ENCODE measurements at places on chromosomes 3 and 15.

DNA sequence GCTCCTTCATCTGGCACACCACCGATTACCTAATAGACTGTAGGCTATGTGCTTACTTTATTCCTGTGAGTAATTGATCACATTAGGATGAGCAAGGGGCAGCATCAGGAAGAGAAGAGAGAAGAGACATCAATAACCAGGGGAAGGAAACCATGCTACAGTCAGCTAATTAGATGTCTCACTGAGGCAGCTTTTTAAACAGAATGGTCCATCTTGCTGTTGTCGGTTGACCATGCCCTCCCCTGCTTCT, 278.4 kb downstream of the RPLP1 start:
- no peak for DNase-seq

- DNase-seq: no peak
Observed at GRCh38 chr3:176799675-176800074, 397.6 kb downstream of the TBL1XR1 start.

- DNase-seq: no peak
Observed at GRCh38 chr3:190224863-190225692, 97.2 kb downstream of the CLDN1 start.

GRCh38 chr3:98778383-98778782, 15.2 kb downstream of the ST3GAL6 start:
- DNase-seq: no peak

- no peak for DNase-seq
Observed at GRCh38 chr3:151228666-151229040, 25.6 kb upstream of the GPR171 start.

DNA sequence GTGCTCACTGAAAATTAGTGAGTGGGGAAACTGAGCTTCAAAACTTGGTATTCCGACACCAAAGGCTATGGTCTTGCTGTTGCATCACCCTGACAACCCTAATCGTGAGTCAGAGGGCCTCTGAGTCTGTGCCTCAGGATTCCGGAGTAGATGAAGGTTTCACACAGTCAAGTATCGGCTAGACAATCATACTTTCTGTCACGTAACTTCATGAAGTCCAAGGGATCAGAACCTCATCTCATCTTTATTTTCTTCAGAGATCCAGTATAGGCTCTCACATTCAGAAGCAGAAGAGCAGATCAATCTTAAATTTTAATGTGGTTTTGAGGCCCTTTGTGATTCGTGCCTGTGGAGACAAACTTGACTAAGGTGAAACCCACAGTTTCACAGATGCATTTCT, 26.1 kb upstream of the NECTIN3 start:
- no peak for DNase-seq

- no peak for DNase-seq
Observed at GRCh38 chr15:68818769-68819494, 1.8 kb downstream of the ANP32A start.

- no peak for DNase-seq
Observed at GRCh38 chr15:44782516-44782915, 46.2 kb downstream of the TRIM69 start.

DNA sequence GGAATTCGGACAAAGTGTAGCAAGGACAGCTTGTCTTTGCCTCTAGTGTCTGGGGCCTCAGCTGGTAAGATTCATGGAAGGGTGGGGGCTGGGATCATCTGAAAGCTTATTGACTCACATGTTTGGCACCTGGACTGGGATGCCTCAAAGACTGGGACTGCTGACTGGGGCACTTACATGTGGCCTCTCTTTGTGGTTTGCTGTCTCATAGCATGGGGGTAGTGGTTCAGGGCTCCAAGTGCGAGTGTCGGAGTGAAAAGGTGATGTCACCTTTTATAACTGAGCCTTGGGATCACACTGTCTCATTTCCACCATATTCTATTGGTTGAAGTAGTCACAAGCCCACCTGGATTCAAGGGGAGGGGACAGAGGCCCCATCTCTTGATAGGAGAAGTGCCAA, 6.8 kb downstream of the MFSD1 start:
- DNase-seq: no peak

GRCh38 chr3:133991637-133992036, 38.1 kb downstream of the SLCO2A1 start:
- DNase-seq: no peak

- DNase-seq: no peak
Observed at GRCh38 chr3:144499001-144499930, 527.6 kb downstream of the DIPK2A start.

DNA sequence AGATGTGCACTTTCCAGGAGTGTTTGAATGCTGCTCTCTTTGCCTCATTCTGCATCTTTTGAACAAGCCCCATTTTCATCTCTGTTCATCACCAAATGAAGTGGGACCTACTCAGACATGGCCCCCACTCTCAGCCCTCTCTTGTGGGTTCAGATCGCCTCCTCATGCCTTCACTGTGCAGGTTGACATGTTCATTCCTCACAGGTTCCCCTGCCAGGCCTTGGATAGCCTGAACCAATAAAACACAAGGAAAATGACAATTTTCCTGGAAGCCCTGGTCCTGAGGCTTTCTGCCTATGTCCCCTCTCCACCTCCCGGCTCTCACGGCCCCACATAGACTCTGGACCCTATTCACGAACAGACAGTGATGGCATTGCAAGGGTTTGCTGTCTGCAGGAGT, 17.7 kb downstream of the KLF15 start:
- no peak for DNase-seq

- no peak for DNase-seq
Observed at GRCh38 chr15:101122266-101122665, 129.6 kb downstream of the CHSY1 start.

DNA sequence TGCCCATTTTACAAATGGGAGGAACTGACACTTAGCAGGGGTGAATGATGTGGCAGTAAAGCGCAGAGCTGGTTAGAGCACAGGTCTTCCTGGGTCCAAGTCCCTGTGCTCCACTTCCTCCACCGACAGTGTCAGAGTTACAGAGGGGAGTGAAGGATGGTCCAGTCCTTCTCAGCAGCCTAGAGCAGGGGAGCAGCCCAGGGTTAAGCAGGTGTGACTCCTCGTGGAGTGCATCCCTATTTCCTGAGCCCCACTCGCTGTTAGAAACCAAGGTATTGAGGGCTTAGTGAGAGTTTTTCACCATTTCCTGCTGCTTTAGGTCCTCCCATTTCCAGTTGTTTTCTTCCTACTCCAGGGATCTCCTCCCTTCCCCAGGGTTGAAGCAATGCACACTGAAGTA, 75.4 kb downstream of the GHSR start:
- DNase-seq: no peak

DNA sequence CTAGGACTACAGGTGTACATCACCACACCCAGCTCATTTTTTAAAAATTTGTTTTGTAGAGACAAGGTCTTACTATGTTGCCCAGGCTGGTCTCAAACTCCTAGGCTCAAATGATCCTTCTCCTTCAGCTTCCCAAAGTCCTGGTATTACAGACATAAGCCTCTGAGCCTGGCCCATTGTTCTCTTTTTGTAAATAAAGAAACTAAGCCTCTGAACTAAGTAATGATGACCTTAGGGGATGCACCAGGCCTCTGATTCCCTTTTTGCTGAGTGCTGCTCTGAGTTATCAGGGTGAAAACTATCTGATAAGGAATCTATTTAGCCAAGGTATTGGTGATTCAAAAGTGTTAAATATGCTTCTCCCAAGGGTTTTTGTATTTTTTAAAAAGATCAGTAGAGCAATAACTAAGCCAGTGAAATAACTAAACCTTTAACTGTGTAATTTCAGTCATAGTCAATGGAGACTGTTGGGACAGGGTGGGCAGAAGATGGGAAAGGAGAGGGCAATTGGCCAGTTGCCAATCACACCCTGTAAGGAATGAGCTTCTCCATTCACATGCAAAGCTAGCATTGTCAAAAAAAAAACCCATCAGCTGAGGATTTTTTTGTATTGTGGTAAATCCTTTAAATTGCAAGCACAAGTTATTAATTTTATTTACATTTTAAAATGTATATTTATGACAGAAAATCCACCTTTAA, 194.8 kb upstream of the PFN2 start:
- DNase-seq: no peak

- no peak for DNase-seq
Observed at GRCh38 chr15:48842501-48842900, 31.6 kb upstream of the CEP152 start.

GRCh38 chr3:123767009-123767372, 117.1 kb downstream of the MYLK start:
- DNase-seq: no peak

DNA sequence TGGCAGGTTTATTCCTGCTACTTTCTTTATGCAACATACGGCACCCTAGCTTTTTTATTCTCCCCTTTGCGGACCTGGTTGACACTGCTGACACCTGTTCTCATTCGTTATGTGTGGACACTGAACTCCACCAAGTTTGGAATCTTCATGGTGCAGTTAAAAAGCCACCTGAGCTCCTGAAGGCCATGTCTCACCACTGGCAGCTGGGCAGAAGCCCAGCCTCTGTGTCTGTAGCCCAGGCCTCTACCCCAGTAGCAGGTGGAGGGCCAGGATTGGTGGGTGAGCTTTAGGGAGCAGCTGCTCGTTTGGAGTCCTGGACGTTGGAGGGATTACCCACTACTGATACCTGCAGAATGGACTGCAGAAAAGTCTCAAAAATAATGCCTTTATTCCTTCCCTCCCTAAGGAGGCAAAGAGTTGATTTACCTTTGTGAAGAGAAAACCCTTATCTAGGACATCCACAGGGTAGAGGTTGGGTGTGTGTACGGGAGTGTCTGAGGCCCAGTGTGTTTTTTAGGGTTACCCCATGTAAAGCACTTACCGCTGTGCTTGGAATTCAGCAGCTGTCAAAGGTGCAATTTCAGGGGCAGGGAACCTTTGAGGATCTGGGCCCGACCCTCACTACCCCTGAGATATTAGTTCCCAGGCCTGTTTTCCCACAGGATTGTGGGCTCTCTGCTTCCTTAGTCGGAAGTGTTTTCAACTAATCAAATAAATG, 637 bp upstream of the CCNDBP1 start:
- DNase-seq: no peak

DNA sequence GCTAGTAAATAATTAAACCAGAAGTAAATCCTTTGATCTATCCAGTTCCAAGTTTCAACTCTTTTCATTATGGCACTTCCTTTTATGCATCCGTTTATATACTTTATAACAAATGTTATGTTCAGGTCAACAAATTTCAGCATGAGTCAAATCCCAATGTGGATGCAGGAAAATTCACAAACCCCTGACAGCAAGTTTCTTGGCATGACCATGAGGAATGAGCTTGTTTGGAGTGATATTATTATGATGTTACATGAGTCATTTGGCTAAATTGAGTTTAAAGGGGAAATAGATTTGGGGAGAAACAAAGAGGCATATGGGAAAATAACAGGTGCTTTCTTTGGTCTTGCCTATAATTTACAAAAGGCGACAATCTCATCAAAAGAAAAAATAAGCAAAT, 32.1 kb upstream of the KCNMB2 start:
- no peak for DNase-seq

GRCh38 chr3:27888562-27888961, 166.4 kb upstream of the EOMES start:
- no peak for DNase-seq

DNA sequence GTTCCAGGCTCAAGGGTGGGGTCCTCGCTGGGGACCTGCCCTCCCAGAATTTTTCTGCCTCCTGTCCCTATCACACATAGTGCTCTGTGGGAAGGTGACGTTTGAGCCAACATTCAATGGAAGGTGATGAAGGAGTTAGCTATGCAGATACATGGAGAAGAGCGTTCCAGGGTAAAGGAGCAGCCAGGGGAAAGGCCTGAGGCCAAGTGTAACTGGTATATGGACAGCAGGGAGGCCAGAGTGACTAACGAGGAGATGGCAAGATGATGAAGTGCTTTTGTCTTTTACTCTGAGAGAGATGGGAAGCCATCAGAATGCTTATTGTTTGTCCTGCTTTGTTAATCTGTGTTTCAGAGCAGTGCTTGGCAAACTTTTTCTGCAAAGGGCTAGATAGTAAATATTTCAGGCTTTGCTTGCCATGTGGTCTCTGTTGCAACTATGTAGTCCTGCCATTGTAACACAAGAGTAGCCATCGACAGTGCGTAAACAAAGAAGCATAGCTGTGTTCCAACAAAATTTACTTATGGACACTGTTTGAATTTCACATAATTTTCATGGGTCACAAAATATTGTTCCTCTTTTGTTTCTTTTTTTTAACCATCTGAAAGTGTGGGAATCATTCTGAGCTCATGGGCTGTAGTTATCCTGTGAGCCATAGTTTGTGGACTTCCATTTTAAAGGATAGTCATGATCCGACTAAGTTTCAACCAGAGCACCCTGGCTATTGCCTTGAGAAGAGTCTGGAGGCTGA, 25.8 kb upstream of the PIAS1 start:
- no peak for DNase-seq

GRCh38 chr3:117358717-117359314, 649.2 kb downstream of the TUSC7 start:
- no peak for DNase-seq

- DNase-seq: no peak
Observed at GRCh38 chr3:47342151-47342550, 38.7 kb upstream of the PTPN23 start.

- DNase-seq: no peak
Observed at GRCh38 chr3:165195640-165196576, at the start of gene SLITRK3. SLITRK3 (minus strand) TSS chr3:165196384; CDS start chr3:165190830, 5,554 bp downstream.

DNA sequence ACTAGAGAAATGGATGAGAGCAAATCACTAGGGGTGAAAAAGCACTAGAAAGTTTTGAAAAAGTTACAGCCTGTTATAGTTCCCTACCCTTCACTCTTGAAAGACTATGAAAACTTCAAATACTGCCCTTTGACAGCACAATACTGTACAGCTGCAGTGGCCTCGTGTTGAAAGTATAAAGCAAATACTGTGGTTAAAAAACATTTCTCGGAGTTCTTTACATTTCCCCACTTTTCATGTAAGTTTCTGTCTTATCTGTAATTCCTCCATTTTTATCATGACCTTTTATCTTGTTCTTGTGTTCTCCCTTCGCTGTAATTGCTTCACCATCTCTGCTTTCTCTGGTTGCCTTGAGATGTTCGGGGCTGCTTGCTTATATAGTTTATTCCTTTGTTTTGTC, 423.8 kb upstream of the CFAP20DC start:
- DNase-seq: no peak

GRCh38 chr3:26229801-26230200, 392.8 kb upstream of the LRRC3B start:
- no peak for DNase-seq

DNA sequence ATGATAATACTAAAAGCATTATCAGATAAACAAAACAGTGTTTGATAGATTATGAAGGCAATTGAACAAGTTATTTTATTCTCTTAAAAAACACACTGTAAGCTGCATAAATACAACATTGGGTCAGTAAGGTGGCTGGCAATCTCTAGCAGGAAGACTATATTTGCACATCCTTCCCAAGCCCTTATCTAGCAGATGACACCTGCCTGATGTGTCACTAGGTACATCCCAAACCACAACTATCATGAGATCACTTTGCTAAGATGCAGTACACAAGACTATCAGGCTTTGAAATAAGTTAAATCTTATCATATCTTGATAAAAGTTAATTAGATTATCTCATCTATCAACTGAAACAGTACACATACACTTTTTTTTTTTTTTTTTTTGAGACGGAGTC, 417.4 kb downstream of the MECOM start:
- no peak for DNase-seq

Measured in activated CD8-positive, alpha-beta memory T cell treated with anti-CD3 and anti-CD28 coated beads for 48 hours (primary cell).